NCI-H2081 treated with DMSO at 0.1 percent for 48 hours (cell line): ENCODE measurements at places on chromosomes 16 and 17.

- DNase-seq, result no peak
Measured at GRCh38 chr16:31880322-31880979, 6.8 kb downstream of the ZNF267 start.

- DNase-seq, result no peak
Measured at GRCh38 chr16:29837841-29838240, 17.6 kb downstream of the MVP start.

DNA sequence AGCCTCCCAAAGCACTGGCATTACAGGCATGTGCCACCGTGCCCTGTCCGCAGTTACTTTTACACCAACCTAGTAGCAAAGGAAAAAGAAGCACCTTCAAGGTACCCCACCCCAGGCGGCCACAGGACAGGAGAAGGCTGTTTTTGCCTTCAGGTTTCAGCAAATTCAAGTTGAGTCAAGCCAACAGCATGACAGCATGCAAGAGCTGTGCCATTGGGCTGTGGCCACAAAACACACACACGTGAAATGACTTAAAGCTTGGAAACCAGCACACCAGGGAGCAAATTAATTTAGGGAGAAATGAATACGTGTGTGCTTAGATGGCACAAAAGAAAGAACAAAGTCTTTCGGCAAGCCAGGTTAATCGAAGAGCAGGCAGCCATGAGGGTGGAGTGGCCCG lies 39.7 kb downstream of the ERCC4 start:
- DNase-seq, result no peak

GRCh38 chr17:44959821-44960531 lies 8.1 kb downstream of the C1QL1 start:
- DNase-seq, result no peak

- no peak for DNase-seq
Measured at GRCh38 chr16:14057878-14058382, 13.2 kb upstream of the MRTFB start.

GRCh38 chr16:2719328-2720063 lies 528 bp downstream of the PRSS27 start:
- DNase-seq, result no peak

DNA sequence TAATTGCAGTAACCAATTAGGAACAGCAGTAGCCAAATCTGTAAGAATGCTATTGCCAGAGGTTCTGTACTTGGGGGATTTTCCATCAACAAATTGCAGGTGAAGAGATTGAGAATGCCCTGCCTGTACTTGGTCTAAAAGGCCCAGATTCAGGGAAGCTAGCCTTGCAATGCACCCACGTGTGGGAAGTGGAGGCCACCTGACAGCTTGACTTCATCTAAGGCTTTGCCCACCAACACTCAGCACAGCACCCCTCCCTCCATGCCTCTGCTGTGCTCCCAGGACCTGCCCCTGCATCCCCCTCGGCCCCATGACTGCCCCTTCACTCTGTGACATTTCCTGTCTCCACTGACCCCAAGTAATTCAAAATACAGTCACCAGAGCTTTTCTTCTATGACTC lies 79.1 kb upstream of the CDH5 start:
- no peak for DNase-seq

DNA sequence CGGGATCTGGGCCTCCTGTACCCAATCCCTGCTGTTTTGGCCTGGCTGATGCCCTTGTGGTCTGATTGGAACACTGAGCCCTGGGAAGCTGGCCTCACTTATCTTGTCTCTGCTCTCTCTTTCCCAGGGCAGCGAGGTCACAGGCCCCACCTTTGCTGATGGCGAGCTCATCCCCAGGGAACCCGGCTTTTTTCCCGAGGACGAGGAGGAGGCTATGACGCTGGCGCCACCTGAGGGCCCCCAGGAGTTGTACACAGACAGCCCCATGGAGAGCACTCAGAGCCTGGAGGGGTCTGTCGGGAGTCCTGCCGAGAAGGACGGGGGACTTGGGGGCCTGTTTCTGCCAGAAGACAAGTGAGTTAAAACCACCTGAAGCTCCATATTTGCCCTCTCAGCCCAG lies 126.0 kb downstream of the RAB11FIP4 start:
- no peak for DNase-seq

DNA sequence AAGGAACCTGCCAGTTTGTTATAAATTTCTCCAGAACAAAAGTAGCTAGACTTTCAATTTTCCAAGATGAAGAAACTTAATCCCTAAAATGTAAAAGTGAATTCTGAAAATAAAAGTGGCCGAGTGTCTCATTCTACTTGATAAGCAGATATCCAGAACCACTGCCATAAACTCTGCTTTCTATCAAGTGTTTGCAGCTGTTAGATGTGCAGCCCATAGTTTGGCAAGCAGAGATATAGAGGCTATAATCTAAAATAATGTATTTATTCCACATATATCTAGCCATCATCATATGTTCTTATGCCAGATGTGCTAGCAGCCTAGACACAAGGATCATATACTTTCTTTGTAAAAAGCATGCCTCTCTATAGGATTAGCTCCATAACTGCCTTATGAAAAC lies 14.7 kb upstream of the FBXL20 start:
- DNase-seq, result no peak
